Smooth muscle cell of the brain vasculature (primary cell): ENCODE measurements at places on chromosomes 3 and 15.

DNA sequence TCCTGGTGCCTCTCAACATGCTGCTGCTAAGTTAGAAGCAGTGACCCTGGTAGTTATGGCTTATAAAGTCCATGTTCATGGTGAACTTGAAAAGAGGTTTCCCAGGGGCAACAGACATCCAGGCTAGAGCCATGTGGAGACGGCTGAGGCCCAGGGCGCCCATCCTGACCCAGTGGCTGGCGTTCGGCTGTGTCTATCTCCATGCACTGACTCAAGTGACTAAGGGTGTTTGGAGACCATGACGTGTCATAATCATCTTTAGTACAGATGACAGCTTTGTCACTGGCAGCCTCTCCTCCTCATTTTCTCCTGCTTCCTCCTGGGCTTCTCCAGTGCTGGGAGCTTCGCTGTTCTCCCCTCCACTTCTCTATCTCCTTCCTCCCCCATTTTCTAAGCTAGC, 287.4 kb upstream of the LYSMD4 start:
- DNase-seq = no peak

GRCh38 chr3:179853176-179853575, 183.6 kb downstream of the PEX5L start:
- DNase-seq = no peak

- DNase-seq = no peak
Observed at GRCh38 chr3:22292681-22293080, 541.7 kb upstream of the ZNF385D start.

DNA sequence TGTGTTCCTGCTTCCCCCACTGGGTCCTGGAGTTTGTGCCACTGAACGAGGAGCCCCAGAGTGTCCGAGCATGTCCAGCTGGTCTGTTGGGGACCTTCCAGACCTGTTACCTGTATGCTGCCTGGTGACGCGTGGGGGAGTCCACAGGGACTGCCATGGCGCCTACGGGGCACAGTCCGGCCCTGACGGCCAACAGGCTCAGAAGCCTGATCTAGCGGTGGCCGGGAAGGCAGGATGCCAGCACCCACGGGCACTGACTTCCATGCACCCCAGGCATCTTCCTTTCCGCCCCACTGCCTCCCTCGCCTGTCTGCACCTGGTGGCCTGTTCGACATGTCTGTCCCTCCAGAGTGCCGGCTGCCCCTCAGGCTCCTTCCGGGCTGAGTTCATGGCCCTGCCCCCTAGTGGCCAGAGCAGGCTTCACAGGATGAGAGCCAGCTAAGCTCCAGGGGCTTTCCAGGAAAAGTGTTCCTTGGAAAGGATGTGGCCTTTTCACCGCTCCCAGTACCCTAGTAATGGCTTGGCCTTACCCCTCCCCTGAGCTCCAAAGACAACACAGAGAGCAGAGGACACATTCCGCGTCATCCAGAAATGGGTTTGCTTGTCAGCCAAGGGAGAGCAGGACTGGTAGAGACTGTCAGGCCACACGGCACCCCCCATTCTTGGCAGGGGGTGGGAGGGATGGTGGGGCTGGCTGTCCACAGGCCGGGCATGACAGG, 35.7 kb downstream of the NGRN start:
- DNase-seq = peak; percentile 26

GRCh38 chr3:194076475-194076874, 59.5 kb upstream of the HES1 start:
- no peak for DNase-seq

- DNase-seq = no peak
Observed at GRCh38 chr3:48042071-48042760, 26.0 kb upstream of the MAP4 start.

- DNase-seq = no peak
Observed at GRCh38 chr3:134911586-134912548, 116.8 kb downstream of the EPHB1 start.
